ENCODE measurements at places on chromosomes 3 and 15. TPM values are rescaled to one million over a fixed set of nuclear protein-coding genes. Genes with fewer than 3 reads are reported as not detected.
A peak's percentile ranks its signal among the peaks of the same experiment; 100 is the strongest.

DNA sequence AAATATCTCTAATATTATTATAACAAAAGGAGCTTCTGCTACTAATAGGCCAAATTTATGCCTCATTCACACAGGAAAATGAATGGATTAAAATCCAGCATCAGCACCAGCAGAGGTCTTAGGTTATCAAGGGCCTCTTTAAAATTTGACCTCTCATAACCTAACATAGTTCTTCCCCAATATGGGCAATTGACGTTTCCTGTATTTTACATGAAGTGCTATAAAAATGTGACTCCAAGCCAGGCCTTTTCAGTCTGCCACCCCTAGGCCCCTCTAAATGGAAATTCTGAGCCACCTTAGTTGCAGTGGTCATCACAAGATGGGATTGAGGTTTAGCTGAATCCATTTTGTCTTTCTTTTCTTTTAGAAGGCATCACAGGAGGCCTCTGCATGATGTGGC lies 70.1 kb downstream of the CASR start:
- no peak overlapping the region for H3K4me3 ChIP-seq
- no peak overlapping the region for H3K27ac ChIP-seq
- no peaks in the 10 kb centered on the region for H3K27me3 ChIP-seq
- H3K36me3 ChIP-seq: no peaks in the 10 kb centered on the region
- no peak for DNase-seq

DNA sequence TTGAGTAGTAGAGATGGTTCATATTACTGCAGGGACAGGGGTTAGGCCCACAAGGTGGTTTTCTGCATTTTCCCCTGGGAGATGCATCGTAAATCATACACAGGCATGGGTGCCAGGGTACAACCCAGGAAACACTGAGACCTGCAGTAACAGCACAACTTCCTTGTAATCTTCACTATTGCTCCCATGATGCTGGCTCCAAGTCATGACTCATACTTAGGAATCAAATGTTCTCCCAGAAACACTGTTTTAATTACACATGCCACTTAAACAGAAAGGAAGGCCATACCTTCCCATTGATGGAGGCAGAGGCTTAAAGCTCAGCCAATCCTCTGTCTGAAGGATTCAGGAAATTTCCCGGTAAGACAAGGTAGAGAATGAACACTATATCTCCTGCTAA lies 106.5 kb downstream of the ERC2 start:
- no peak overlapping the region for H3K4me3 ChIP-seq
- H3K27me3 ChIP-seq: no peaks in the 10 kb centered on the region
- no peak overlapping the region for H3K27ac ChIP-seq
- H3K4me1 ChIP-seq: no peaks in the 10 kb centered on the region
- DNase-seq: no peak
- H3K36me3 ChIP-seq: no peaks in the 10 kb centered on the region

DNA sequence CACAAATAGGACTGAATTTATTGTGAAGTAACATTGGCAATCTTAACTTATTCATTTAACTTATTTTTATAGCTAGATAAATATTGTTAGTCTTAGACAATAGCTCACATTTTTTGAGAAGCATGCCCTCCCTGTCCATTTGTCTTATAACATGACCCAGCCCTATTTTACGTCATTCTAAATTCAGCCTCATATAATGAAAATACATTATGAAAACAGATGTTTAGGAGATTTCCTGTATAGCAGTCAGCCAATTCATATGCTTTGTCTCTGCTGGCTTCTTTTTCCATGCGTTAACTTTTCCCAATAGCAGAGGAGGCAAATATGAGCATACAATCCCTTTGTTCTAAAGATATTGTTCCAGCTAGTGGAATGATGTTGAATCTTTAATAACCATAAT lies 29.3 kb downstream of the CD200 start:
- no peak overlapping the region for H3K4me3 ChIP-seq
- DNase-seq: no peak
- no peak overlapping the region for H3K27ac ChIP-seq
- no peaks in the 10 kb centered on the region for H3K27me3 ChIP-seq
- H3K4me1 ChIP-seq: no peaks in the 10 kb centered on the region

DNA sequence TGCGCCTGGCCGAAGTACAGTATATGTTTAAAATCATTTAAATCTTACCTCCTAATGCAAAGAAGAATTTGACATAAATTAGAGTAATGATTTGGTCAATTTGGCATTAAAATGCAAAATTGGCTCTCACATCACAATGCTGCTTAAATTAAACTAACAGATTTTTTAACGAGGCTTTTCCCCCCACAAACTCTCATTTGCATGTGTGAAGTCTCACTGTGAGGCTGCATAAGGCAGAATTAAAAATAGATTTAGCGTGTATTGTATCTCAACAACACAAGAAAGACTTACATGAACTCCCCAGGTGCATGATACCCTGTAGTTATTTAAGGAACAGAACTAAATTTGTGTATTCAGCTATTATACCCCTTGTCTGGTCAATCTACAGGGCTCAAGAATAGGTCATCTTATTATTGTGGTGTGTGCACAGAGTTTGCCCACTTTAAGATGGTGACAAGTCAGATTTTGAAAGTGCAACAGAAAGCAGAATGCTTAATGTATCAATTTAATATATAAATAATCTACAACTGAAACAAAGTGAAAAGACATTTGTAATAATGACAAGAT lies 897.9 kb downstream of the EPHA3 start:
- no peaks in the 10 kb centered on the region for H3K36me3 ChIP-seq
- H3K27me3 ChIP-seq: no peaks in the 10 kb centered on the region

MAP6D1 gene
- total RNA-seq: 8.3 TPM

DNA sequence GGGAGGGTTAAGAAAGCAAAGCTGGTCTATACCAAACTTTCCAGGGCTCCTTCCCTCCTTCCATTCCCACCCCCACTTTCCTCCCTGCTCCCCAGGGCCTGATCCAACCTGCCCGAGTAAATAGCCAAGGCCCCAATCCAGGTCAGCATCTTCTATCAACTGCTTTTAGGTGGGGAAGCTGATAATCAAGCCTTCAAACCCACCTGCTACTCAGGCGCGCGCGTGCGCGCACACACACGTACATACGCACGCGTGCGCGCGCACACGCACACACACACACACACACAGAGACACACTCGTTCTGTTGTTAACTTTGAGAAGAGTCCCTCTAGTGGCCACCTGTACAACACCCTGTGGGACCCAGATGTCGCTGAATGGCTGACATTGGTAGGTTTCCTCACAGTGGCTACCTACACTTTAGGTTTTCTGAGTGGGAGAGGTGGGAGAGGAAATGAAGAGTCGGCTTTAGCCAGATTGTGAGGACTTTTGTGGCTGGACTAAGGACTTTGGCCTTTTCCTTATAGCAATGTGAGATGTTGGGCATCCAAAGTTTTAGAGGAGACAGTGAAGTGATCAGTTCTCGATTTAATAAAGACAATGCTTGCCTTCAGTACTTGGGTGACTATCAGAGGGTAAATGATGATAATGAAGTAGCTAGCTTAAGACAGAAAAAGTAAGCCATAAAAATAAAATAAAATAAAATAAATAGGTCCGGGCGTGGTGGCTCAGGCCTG lies 179.9 kb upstream of the C2CD4B start:
- H3K27ac ChIP-seq: no peak overlapping the region
- no peaks in the 10 kb centered on the region for H3K27me3 ChIP-seq
- H3K36me3 ChIP-seq: no peaks in the 10 kb centered on the region
- no peaks in the 10 kb centered on the region for H3K4me1 ChIP-seq
- peak; percentile 65 for DNase-seq
- no peak overlapping the region for H3K4me3 ChIP-seq

GRCh38 chr3:171835116-171835515 lies 8.0 kb upstream of the TMEM212 start:
- H3K36me3 ChIP-seq: no peaks in the 10 kb centered on the region
- H3K4me1 ChIP-seq: peaks cover 40% of the 10 kb centered on the region
- no peak overlapping the region for H3K27ac ChIP-seq
- no peaks in the 10 kb centered on the region for H3K27me3 ChIP-seq

MESP1 gene
- 2.5 TPM for total RNA-seq

DNA sequence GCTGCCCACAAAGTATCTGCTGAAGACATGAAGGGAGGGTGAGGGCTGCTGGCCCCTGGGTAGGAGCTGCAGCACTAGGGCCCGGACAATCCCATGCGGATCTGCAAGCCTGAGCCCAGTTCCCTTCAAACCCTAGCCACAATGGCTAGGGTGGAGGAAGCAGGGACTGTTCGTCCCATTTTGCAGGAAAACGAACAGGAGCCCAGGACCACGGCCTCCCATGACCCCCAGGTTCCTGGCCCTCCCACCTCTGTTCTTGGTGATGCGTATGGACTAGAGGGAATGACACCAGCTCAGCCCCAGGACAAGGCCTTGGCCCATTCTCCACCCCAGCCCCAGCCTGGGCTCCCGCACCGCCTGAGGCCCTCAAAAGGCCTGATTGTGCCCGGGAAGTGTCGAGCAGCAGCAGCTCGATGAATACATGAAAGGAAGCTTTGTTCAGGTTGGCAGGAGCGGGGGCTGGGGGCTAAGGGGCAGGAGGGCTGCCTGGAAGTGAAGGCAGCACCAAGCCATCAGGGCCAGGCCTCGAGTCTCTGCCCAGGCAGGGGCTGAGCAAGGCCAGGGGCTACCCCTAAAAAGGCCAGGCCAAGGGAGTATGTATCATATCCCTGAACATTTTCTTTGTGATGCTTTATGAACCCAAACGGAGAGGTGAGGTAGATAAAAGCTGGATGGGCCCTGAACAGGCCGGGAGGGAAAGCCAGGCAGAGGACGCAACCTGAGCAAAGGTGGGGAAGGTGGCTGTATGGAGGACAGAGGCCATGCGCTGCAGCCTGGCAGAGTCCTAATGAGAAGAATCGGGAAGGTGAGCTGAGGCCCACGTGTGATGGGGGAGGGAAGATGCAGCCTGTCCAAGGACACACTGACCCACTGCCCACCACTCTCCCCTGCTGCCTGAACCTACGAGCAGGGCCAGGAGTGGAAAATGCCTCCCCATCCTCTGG lies 12.2 kb downstream of the SEMA7A start:
- peak overlapping the region; percentile 76 for H3K27ac ChIP-seq
- H3K36me3 ChIP-seq: no peaks in the 10 kb centered on the region
- no peaks in the 10 kb centered on the region for H3K27me3 ChIP-seq
- H3K4me3 ChIP-seq: no peak overlapping the region

TNNC1 gene
- total RNA-seq: 23.2 TPM

DNA sequence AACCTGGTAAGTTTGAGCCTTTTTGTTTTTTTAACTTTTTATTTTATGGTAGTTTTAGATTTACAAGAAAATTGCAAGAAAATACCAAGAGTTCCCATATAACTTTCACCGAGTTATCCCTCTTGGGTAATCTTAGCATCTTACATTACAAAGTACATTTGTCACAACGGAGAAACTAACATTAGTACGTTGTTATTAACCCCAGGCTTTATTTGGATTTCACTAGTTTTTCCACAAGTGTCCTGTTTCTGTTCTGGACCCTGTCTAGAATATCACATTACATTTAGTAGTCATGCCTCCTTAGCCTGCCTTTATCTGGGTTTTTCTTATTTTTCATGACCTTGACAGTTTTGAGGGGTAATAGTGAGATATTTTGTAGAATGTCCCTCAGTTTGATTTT lies 53.5 kb upstream of the KPNA4 start:
- no peaks in the 10 kb centered on the region for H3K4me1 ChIP-seq
- no peak overlapping the region for H3K4me3 ChIP-seq
- H3K27ac ChIP-seq: no peak overlapping the region
- H3K27me3 ChIP-seq: no peaks in the 10 kb centered on the region
- DNase-seq: no peak

DNA sequence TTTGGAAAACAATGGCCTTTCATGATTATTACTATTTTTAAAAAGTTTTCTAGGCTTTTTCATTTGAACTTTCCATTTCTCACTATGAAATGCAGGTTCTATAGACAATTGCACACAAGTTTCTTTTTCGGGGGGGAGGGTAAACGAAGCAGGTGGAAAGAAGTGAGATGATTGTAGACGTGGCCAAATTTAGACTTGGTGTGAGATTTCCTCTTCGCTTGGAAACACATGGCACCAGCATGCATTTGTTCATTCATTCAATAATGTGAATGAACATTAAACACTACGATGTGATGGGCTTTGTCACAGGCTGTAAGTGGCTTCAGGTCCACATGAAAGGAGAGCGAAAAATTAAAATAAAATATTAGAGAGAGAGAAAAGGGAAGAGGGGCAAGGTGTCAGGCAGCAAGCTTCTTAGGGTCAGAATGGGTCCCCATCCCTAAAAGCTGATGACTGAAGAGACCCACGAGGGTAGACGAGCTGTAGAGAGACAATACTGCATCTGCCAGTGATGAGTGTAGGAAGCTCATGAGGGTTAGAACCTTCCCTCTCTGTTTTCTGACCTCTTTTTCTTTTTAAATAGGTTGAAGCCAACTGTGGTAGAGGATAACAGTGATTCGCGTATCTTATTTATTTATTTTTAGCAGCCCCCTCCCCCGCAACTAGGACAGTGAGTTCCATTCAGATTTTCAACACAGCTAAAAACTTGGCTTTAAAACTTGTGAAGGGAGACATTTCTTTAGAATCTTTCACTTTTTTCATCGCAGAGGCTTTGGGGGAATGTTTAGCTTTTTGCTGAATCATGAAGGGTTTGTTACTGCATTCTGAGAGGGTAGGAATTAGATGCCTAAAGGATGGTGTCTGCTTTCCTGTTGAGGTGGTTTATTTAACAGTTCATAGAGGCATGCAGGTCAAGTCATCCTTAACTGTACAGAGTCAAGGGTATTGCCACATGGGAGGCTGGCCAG lies 36.2 kb downstream of the GAP43 start:
- no peak for DNase-seq
- peaks cover 10% of the 10 kb centered on the region for H3K4me1 ChIP-seq
- H3K36me3 ChIP-seq: no peaks in the 10 kb centered on the region
- H3K27me3 ChIP-seq: no peaks in the 10 kb centered on the region

DNA sequence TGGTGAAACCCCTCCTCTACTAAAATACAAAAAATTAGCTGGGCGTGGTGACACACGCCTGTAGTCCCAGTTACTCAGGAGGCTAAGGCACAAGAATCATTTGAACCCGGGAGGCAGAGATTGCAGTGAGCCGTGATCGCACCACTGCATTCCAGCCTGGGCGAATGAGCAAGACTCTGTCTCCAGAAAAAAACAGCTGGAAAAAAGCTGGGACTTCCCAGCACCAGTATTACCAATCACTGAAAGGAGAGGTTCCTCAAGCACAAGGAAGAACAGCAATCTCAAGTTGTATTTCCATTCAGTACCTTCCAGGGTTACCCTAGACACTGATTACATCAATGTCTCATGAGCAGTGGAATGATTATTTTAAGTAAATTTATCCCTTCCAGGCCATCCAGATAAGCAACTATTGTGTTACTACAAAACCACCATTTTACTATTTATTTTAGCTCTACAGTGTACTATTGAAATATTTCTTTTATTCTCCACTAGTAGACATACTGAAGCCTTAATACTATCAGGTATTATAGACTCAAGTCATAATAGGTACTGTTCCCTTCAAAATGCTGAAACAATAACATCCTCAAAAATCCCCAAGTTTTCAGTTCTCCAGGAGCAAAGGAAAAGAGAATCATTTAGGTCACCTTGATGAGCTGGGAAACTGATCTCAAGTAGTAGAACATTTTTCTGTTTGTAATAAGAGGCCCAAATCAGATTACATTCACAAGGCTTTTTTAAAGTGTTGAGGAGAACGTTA lies 54.8 kb upstream of the VGLL4 start:
- DNase-seq: no peak
- H3K36me3 ChIP-seq: no peaks in the 10 kb centered on the region
- H3K27me3 ChIP-seq: no peaks in the 10 kb centered on the region
- H3K4me1 ChIP-seq: no peaks in the 10 kb centered on the region
- H3K4me3 ChIP-seq: no peak overlapping the region

DGKG gene
- total RNA-seq: 1.1 TPM

- DNase-seq: no peak
- no peaks in the 10 kb centered on the region for H3K36me3 ChIP-seq
- no peaks in the 10 kb centered on the region for H3K4me1 ChIP-seq
- no peak overlapping the region for H3K4me3 ChIP-seq
- no peaks in the 10 kb centered on the region for H3K27me3 ChIP-seq
Measured at GRCh38 chr3:145620002-145620401, 541.0 kb downstream of the PLOD2 start.

GOLGA8A gene
- 136 TPM for total RNA-seq

SERPINI2 gene
- 0.25 TPM for total RNA-seq

GADL1 gene
- total RNA-seq: not detected

CD276 gene
- 61.5 TPM for total RNA-seq
